GM13977 (cell line): ENCODE measurements at places on chromosomes 3 and 15.

DNA sequence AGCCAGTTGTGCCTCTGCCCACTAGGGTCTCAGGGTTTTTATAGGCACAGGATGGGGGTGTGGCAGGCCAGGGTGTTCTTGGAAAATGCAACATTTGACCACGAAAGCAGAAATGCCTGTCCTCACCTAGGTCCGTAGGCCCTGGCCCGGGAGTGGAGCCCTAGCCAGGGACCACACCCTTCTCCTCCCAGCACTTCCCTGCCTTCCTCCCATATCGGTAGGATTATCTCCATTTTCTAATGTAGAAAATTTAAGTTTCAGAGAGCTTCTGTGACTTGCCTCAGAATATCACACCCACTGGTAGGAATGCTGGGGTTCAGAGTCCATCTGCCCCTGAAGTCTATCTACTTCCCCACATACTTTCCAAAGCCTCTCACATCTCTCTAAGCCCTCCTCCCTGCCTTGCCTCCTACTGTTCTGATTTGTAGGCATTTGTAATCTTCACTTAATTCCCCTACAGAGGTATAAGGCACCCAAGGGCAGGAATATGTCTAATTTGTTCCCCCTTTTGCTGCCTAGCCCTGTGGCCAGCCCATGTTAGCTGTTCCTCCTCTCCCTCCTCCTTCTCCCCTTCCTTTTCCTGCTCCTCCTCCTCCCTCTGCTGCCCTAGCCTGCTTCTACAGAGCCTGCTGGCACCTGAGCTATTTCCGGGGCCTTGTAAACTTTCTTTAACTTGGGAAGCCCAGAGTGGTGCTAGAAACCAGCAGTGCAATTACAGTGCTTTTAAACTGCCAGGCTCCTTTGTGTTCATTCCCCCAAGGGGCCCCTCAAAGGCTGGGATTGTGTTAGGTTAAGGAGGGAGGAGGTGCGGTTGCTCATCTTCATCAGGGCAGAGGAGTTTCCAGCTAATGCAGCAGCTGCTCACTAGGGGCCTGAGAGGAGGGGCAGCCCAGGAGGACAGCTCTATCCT lies 71.1 kb downstream of the MRPL46 start:
- DNase-seq, result no peak

DNA sequence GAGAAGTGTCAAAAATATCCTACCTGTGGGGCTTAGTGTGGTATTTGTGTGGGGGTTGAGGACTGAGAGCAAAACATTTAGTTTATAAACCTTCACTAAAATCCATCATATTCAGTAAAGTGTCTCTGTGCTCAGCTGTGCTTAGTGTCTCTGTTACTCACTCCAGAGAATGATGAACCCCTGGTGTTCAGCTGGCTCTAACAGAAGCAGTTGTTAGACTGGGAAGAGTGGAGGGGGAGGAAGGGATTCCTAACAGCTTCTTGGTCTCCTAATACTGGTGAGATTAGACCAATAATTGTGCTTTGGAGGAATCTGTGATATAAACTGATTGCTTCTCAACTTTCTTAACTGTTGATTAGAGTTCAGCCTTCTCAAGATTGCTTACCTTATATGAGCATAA lies 1123.5 kb downstream of the ROBO2 start:
- DNase-seq, result no peak

DNA sequence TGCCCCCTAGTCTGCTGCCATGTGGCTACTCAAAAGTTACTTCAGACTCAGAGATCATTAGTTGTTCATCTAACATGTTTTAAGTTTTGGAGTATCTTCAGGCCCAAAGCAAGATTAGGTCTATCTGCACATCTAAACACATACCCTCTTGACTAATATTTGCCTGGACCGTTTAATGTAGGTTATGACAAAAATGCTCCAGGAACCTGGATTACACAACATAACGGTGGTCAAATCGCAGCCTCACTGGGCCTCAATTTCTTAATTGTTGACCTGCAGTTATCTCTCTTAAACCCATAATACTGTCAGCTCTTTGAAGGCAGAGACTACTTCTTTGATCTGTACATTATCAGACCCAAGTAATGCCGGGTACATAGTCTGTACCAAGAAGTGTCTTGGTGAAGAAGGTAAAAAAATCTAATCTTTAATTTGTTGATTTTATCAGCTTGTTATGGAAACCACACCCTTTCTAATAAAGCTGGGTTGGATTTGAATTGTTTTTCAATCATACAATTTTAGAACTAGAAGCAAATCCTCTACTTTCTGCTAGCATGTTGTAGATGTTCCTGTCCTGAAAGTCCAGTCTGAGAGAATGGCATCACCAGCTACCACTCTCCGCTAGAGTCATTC lies 3.6 kb downstream of the SNRK start:
- DNase-seq, result no peak

DNA sequence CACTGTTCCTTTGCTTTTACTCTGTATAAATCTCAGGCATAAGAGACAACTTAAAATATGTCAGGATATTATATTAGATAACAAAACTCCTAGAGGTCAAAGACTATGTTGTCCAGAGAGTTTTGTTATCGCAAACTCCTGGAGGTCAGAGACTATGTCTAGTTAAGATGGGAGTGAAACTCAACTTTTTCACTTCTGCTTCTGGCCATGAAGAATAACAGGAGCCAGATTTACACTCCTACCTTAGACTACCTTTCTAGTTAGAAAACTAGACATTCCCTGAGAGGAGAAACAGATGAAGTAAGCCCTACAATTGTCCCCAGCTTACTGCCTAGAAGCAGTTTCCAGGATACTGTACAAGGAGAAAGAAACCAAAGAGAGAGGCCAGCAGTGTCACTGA lies 255.4 kb upstream of the UBE2E1 start:
- no peak for DNase-seq

- no peak for DNase-seq
Observed at GRCh38 chr3:65664446-65664845, 374.3 kb downstream of the MAGI1 start.

- peak; percentile 36 for DNase-seq
Observed at GRCh38 chr3:16146015-16146730, 28.3 kb upstream of the GALNT15 start.

GRCh38 chr3:40109641-40110490 lies 199.6 kb upstream of the EIF1B start:
- no peak for DNase-seq

DNA sequence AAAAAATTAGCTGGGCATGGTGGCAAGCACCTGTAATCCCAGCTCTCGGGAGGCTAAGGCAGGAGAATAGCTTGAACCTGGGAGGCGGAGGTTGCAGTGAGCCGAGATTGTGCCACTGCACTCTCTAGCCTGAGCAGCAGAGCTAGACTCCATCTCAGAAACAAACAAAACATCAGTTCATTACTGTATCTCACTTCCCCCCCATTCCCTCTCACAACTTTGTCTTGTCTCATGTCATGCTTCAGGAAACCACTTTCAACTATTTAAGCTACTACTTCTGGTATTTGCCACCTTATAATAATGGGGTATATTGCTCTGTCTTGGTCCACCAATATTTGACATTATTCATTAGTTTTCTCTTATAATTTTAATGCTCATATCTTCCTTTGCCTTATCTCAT lies 26.2 kb downstream of the PIK3CA start:
- DNase-seq, result no peak

- peak; percentile 35 for DNase-seq
Observed at GRCh38 chr15:75203908-75204263, 2.2 kb downstream of the C15orf39 start.

DNA sequence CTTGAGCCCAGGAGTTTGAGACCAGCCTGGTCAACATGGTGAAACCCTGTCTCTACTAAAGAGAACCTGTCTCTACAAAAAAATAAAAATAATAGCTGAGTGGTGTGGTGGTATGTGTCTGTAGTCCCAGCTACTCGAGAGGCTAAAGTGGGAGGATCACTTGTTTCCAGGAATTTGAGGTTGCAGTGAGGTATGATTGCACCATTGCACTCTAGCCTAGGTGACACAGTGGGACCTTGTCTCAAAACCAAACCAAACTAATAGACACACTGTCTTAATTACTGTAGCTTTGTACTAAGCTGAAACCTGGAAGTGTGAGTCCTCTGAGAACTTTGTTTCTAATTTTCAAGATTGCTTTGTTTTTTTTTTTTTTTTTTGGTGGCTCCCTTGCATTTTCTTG lies 30.4 kb downstream of the MGA start:
- no peak for DNase-seq

- no peak for DNase-seq
Observed at GRCh38 chr3:33420966-33421365, 19.2 kb downstream of the UBP1 start.

GRCh38 chr3:40317061-40317855 lies 7.8 kb downstream of the EIF1B start:
- DNase-seq, result peak; percentile 56

GRCh38 chr3:121462565-121462964 lies 83.2 kb downstream of the POLQ start:
- no peak for DNase-seq

GRCh38 chr3:193053046-193053435 lies 135.4 kb upstream of the MB21D2 start:
- DNase-seq, result no peak

- no peak for DNase-seq
Observed at GRCh38 chr15:35657679-35658311, 111.8 kb upstream of the DPH6 start.

- no peak for DNase-seq
Observed at GRCh38 chr3:83321891-83322290, 1560.4 kb upstream of the GBE1 start.

GRCh38 chr3:31841515-31841914 lies 139.5 kb downstream of the OSBPL10 start:
- DNase-seq, result no peak

DNA sequence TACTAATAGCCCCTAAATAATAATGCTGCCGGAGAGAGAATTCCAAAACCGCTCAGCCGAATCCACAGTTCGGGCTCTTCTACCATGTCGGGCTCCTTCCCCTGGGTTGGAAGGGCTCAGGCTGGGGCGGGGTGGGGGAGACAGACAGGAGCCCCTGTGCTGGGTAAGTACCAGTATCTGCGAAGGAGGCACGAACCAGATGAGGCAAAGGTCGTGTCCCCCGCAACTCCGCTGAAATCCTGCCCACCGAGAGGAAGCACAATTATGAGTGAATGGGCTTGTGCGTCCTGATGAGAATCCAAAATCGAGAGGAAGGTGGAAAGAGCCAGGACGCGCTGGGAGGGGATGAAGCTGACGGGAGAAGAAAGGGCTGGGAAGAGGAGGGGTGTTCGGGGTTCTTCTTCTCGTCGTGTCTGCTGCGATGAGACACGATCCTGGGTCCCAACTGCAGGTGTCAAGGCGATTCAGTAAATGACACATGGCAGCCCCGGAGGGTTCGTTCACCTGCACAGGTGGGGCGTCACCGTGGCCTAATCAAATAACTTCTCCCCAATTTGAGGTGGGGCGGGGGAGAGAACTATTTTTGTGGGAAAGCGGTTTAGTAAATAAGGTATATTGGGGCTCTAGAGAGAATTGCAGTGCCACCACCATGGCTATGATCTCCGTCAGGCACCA lies 707 bp upstream of the FAM81A start:
- DNase-seq, result no peak

GRCh38 chr3:126355251-126355650 lies 2.0 kb downstream of the KLF15 start:
- DNase-seq, result no peak

GRCh38 chr15:73395671-73396070 lies 26.9 kb upstream of the HCN4 start:
- DNase-seq, result no peak
